Left lobe of liver (tissue), 2 donors: ENCODE measurements at places on chromosomes 11 and 22. TPM values are rescaled to one million over a fixed set of nuclear protein-coding genes. Genes with fewer than 3 reads are reported as not detected.
A peak's percentile ranks its signal among the peaks of the same experiment; 100 is the strongest.

- DNase-seq = no peak
These were observed 40.4 kb downstream of the C11orf58 start for GRCh38 chr11:16778876-16779275.

GRCh38 chr22:10741210-10741609, 4786.8 kb upstream of the OR11H1 start:
- no peak for DNase-seq

DNA sequence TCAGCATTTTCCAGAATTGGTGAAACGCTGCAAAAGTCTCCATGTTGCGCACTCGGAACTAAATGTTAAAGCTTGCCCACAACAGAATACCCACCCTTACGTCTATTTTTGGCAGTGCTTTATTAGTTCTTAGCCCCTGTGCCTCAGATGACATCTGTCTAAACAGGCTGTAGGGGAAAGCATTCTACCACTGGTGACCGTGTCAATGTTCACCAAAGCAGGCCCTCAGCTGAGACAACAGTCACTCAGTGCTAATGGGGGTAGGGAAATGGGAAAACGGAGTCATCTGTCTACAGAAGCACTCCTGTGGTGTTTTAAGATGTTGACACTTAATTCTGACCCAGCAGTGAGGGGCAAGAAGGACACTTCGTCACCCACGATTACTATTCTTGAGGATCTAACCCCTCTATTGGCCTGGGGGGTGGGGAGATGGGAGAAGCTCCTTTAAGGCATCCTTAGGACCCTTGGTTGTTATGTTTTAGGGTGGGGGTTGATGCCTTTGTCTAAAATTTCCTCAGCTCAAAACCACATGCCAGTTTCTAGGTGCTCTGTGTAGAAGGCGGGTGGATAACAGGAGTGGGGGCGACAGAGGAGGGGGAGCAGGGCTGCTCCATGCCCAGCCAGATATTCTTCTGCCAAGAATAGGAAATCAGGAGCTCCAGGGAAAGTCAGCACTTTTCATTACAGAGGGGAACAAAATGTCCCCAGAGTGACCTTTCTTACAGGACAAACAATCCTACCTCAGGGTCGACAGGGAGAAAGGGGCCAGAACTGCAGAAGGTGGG, 15.6 kb upstream of the MFRP start:
- no peak for DNase-seq

Gene PATE2
- total RNA-seq = not detected

DNA sequence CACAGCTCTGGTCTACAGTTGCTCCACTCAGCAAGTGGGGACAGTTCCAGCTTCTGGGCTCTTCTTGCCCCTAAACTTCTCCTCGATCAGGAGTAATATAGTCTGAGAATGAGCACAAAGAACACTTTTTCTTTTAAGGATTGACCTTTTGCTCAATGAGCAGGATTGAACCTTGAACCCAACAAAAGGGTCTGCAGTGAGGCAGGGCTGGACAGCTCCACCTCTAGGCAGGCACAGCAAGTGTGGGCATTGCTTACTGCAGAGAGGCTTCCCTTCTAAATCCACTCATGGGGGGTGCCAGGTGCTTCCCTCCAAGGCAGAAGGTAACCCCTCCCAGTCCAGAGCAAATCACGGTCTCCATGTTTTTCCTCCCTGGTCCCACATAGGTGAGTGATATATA, 279.5 kb downstream of the ST3GAL4 start:
- no peak for DNase-seq

DNA sequence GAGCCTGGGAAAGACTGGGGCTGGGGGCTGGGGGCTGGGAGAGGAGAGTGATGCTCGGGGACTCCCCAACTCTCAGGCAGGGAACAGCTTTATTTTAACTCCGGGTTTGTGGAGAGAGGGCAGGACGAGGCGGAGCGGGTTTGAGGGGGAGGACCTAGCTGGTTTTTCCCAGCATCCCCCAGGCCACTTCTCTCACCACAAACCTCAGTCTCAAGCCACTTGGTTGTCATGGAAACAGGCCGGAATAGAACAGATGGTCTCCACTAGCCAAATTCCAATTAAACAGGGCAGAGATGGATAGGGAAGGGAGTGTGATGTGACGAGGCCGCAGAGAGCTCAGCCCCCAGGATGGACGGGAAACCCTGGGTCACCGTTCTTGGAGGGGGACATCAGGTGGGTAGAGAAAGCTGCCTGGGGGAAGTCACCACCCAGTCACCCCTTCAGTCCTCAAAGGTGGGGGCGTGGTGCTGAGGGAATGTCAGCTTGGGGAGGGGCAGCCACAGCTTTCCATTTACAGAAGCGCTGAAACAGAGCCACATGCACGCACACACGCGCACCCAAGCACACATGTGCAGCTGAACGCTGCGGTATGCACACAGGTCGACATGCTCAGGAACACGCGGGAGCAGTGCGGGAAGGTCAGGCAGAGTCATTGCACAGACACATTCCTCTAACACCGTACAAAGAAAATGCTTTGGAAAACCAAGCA, 19.2 kb downstream of the NECTIN1 start:
- no peak for DNase-seq

DNA sequence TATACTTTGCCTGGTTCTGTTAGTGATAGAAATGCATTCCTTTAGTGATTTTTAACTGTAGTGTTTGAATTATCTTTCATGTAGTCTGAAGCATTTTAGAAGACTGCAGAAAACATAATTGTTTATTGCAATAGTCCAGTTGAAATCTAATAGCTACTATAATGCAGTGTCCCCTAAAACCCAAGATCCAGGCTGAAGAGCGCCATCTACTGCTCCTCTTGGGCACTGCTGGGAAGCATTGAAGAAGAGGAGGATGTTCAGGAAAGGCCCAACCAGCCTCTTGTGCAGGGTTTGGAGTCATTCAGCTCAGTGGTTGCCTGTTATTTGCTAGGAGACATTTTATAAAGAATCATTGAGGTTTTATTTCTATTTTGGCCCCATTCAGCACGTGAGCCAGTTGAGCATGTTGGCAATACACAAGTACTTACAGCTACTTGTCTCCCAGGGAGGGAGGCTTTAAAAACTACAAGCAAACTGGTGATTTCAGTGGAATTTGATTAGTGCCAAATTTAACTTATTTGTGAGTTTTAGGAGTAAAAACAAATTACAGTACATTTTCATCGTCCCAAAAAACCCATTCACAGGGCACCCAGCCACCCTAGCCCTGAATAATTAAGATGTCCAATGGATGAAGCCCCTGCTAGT, 74.9 kb upstream of the HORMAD2 start:
- DNase-seq = peak; percentile 69

GRCh38 chr11:196786-197731, 4.2 kb downstream of the SCGB1C1 start:
- peak; percentile 41 for DNase-seq

- DNase-seq = no peak
These were observed 16.6 kb upstream of the RAB1B start for GRCh38 chr11:66251809-66252208.

DNA sequence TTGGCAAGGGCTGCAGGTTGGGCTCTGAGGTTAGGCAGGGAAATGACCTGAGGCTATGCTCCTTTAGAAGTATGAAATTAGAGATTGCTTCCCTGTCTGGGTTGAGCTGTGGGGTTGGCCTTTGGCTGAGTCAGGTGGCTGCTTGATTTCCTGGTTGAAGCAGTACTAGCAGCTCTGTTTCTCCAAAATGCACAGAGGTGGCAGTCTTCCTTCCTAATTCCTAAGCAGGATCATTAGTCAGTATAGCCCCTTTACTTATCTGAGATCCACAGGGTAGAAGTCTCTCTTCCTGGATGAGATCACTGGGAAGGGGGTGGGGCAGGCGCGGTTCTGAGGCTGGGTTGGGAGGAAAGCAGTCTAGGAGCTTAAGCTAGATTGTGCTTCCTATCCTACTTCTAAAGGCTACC, 1917.5 kb downstream of the LRRC4C start:
- no peak for DNase-seq

Gene ARL2
- 8.9 TPM for total RNA-seq

Gene PDGFD
- total RNA-seq = 0.96 TPM

Gene CCDC87
- total RNA-seq = 0.10 TPM

DNA sequence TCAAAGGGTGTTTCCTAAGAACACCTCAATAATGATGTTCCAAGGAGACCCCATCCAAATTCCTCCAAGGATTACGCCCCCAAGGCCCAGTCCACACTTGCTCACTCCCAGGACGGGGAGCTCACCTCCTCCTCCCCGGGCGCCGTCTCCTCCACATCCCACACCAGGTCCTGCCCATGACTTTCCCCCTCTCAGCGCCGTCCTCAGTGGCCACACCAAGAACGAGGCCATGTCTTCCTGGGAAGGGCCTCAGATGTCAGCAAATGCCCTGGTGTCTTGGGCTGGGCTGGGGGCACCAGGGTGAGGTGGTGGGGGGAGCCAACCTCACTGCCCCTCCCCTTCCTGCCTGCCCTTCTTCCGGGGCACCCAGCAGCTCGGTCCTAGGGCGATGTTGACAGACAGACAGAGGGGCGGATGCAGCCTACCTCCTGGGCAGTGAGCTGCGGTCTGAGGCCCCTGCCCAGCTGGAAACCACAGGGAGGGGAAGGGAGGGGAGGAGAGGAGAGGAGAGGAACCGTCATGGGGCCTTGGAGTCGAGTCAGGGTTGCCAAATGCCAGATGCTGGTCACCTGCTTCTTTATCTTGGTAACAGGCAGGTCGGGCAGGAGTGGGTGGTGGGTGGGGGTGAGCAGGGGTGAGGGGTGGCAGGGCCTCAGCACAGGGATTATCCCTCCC, at the start of the genes C11orf21 and TSPAN32:
TSS of gene C11orf21 (minus strand) at position 288 of the 675 bp plus-strand sequence. CDS start at position 178, 110 bp downstream.
TSS of gene TSPAN32 (plus strand) at position 383 of the 675 bp plus-strand sequence. CDS start at position 520, 137 bp downstream.
- DNase-seq = peak; percentile 49

- DNase-seq = no peak
These were observed 72.1 kb upstream of the TIMP3 start for GRCh38 chr22:32729412-32729811.

Gene LBHD1
- total RNA-seq = 3.3 TPM

DNA sequence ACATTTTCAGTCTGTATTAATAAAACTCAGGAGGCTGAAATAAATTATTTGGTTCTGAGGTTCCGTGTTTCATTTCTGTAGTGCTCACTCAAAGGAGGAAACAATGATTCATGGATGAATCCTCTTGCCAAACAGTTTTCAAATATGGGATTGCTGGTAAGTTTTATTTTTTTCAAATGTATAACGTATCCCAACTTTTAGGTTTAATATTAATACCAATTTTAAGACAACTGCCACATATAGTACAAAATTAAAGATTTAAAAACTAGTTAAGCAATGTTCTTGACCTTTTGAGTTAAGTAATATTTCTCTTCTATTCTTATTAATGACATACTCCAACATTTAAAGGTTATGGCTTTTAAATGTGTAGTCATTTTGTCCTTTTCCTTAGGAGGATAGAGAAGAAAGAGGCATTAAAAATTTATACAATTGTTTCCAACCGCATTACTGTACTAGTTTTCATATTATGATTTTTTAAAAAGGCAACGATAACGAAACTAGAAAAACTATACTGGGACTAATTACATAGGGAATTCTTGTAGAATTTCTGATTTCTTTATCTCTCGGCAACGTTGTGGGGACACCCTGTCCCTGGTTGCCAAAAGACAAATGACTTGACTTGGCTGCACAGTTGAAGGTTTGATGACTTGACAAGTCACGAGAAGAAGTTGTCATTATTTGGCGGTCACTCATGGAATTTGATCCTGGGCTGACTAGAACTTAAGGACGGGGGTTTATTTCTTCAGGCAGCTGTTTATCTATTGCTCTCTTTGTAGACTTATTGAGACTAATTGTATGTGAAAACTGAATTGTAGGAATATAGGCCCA, 69.1 kb upstream of the ADSL start:
- no peak for DNase-seq

GRCh38 chr22:43231724-43232034, 44.7 kb upstream of the TTLL12 start:
- DNase-seq = no peak

DNA sequence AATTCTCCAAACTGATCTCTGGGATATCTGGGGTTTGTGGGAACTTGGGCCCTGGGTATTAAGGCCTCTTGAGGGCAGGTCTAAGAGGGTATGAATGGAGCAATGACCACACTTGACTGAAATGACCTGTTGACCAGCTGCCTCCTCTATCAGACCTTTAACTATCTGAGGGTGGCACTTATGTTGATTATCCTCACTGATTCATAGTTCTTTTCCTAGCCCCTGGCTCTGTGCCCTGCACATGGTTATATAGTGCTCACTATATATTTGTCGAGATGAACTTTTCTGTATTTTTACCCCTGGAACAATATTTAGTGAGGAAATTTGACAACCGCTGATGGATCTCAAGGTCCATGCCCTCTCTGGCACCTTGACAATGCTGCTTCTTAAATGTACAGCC, 305.5 kb upstream of the PLET1 start:
- no peak for DNase-seq

- no peak for DNase-seq
These were observed 4.7 kb downstream of the ANO1 start for GRCh38 chr11:70082829-70083228.

GRCh38 chr11:57356268-57356667, 18.1 kb downstream of the P2RX3 start:
- peak; percentile 59 for DNase-seq

- DNase-seq = peak; percentile 57
These were observed 11.8 kb downstream of the PIM3 start for GRCh38 chr22:49972163-49973017.

GRCh38 chr11:125881291-125881690, 6.2 kb upstream of the HYLS1 start:
- no peak for DNase-seq

DNA sequence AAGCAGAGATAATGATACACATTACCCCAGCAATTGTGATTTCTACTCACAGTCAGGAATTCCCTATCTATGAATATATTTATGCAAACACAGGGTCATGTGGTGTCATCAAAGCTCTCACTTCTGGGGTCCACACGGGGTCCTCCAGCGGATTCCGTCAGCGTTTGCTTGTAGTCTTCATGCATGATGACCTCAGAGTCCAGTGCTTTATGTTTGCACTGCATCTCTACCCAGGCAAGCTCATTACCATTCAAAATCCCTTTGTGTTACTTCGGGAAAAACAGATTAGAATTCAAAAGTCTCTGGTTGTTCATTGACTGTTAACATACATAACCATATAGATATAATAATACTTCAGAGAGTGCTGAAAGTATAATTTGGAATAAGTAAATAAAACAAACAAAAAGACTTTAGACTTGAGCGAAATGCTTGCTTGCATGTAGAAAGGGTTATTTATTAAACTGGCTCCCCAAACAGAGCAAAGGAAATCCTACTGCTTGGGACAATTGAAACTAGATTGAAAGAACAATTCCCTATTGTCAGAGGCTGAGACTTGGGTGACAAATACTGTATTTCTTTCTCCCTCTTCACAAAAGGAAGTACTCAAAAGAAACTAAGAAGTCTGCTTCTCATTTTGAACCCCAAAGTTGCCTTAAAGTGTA, 423.1 kb downstream of the ETS1 start:
- no peak for DNase-seq

Gene APOL5
- not detected for total RNA-seq

Gene C22orf42
- not detected for total RNA-seq

DNA sequence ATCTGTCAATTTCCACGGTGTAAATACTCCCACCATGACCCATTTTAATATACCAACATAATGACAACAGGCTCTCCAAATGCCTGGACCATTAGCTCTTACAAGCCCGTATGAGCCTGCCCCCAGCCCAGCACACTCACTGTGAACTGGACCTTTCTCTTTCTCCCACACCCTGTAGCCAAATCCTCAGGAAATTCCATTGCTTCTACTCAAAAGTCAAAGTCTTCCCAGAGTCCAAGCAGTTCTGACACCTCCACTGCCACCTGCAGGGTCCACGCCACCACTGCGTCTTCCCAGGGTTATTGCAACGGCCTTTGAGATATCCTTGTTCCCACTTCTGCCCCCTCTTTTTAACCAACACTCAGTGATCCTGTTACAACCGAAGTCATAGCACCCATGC, 110.1 kb upstream of the ASPHD2 start:
- DNase-seq = no peak

Gene OR5P2
- not detected for total RNA-seq

Gene GTSE1
- 0.63 TPM for total RNA-seq
